ENCODE measurements at places on chromosomes 13 and 19. TPM values are rescaled to one million over a fixed set of nuclear protein-coding genes. Genes with fewer than 3 reads are reported as not detected.

The TCF3 gene
- total RNA-seq: 332 TPM

- DNase-seq: no peak
Observed at GRCh38 chr19:49780861-49781260, 14.1 kb downstream of the AP2A1 start.

- peak; percentile 67 for DNase-seq
Observed at GRCh38 chr13:57558051-57558467, 73.5 kb upstream of the PCDH17 start.

- DNase-seq: no peak
Observed at GRCh38 chr13:99323488-99323887, 16.3 kb upstream of the GPR183 start.

DNA sequence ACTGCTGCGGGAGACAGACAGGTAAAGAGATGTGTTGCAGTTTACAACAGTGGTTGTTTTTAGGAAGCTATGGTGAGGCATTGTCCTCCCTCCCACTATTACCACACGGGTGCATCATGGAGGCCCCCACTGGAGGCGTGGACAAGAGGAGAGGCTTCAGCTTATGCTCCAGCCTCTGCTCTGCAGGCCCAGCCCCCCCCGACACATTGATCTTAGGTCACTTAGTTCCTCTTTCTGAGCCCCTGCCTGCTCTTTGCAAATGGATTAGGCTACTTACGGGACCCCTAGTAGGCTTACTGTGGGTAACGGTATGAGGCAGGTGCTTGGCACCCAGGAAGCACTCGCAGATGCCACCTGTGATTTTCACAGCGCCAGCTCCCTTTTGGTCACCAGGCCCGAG is 123.9 kb downstream of the SLC7A1 start:
- no peak for DNase-seq

DNA sequence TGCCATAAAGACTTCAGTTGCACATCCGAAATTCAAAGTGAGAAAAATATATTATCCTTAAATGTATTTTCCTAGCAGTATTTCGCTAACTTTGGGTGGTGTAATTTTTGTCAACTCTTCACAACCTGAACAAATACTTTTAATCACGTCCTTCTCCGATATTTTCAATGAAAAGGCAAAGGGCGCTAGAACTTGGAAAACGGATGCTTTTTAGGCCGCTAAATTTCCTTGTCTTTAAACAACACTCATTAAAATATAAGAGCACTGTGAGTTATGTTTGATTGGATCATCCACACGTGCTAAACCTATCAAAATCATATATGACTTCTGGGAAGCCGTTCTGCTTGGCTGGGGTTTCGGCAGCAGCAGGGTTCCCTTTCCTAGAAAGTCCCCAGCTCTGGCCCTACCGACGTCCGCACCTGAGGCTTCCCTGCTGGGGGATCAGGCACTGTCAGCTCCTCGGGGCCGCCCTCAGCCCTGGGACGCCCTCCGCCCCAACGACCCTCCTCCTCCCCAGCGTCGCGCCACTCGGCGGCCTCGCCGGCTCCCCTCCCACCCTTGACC is 462 bp upstream of the MPHOSPH8 start:
- no peak for DNase-seq

DNA sequence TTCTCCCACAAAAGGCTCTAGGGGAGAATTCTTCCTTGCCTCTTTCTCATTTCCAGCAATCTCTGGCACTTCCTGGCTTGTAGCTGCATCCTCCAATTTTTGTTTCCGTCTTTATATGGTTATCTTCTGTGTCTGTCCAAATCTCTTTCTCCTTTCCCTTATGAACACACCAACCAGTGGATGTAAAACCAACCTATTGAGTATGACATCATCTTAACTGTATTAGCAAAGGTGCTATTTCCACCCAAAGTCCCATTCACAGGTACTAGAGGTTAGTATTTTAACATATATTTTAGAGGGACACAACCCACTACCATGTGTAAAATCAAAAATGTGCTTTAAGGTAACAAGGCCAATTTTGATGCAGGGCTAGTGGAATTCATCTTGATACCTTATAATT is 129.0 kb downstream of the RAP2A start:
- DNase-seq: no peak

GRCh38 chr13:44697058-44697457 is 120.9 kb upstream of the TSC22D1 start:
- DNase-seq: no peak

GRCh38 chr19:19461306-19461670 is 54.1 kb downstream of the TSSK6 start:
- DNase-seq: no peak

GRCh38 chr13:40563350-40564125 is 102.9 kb downstream of the FOXO1 start:
- peak; percentile 10 for DNase-seq

DNA sequence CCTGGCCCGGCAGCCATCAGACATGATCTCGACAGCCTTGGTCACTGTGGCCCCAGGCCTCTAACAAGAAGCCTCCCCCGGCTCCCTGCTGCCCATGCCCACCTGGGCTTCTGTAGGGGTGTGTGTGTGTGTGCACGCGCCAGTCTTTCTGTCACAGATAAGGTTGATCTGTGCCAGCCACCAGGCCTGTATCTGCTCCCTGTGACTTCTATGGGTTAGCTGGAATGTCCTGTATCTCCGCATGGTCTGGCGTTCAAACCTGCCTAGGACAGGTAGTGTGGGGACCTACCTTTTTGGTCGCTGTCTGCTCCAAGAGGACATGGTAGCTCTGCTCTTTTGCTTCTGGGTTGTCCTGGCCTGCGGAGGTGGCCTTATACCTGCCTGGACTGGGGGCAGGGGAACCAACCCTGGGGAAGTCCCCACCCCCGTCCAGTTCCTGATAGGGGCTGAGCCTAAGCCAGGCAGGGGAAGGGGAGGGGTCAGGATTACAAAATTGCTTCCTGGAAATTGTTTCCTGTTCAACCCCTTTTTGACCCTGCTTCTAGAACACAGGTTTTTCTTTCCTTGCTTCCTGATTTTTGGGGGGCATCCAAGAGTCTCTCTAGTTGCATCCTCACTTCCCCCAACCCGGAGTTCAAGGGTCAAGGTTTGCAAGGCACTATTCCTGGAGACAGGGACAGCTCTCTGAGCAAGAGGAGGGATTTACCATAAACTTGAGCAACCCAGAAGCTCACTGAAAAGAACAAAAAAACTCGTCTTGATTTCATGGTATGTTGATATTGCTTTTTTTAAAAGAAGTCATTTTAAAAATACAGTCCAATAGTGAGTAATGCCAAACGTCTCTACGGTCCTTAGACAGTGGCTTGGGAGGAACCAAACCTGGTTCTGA is at the start of gene LRG1:
LRG1 (minus strand) TSS at position 344 of the 889 bp plus-strand sequence; CDS start at position 321, 23 bp downstream.
- no peak for DNase-seq

- no peak for DNase-seq
Observed at GRCh38 chr19:37309834-37310575, 60.9 kb upstream of the ZNF527 start.

DNA sequence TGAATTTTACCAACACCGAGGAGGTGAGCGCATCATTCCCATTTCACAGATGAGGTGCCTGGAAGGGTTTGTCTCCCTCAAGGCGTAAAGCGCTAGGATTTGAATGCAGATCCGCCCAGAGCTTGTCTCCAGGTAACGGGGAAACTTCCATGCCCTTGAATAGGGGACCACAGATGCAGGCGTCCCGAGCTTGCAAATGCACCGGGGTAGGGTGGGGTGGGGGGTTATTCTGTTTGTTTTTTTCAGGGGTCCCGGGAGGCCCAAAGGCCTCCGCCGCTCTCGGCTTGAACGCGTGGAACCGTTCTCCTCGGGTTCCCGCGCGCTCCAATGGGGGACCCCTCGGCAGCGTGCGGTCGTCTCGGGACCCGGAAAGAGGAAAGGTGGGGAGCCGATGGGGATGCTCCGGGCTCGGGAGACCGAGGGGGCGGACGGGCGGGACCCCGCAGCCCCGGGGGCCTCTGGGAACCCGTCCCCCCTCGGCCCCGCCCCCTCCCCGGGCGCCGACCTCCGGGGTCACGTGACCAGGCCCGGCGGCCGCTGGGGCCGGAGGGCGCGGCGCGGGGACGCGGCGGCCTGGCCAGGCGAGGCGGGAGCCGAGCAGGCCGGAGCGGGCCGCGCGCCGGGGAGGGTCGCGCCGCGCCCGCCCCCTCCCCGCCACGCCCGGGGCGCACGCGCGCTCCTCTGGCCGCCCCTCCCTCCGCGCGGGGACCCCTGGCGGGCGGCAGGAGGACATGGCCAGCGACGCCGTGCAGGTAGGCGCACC is at the start of gene PKN1:
PKN1 (plus strand) TSS at position 516 of the 763 bp plus-strand sequence; CDS start at position 732, 216 bp downstream.
- DNase-seq: peak; percentile 91

Data from neural progenitor cell (in vitro differentiated cells).